Inflammatory macrophage treated with lipopolysaccharide for 4 hours (primary cell): ENCODE measurements at places on chromosomes 11 and 22.

DNA sequence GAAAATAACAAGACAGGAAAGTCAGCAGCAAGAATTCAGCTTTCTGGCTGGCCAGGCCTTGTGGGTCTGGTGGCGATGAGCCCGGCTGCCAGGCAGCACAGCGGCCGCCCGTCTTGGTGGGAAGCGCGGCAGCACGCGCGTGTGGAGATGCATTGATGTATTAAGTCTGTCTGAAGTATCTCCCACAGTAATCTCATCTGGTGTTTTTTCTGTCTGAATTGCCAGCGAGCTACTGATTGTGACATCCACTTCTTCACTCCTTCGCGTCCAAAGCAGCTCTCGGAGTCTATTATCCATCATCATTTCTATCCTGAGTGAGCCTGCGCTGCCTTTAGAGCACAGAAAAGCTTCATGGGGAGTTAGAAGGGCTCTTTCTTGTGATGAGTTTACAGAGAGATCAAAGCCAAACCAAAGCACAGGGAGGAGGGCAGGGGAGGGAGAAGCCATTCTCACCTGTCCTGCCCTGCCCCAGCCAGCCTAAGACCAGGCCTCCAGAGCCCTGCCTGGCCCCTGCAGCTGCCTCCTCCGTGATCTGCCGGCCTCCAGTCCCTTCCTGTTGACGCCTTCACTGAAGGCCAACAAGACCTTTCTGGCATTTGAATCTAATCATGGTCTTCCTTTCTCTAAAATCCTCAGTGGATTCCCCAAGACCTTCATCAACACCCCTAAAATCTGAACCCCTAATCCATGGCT, 1419.0 kb downstream of the TBC1D22A start:
- no peak for DNase-seq

DNA sequence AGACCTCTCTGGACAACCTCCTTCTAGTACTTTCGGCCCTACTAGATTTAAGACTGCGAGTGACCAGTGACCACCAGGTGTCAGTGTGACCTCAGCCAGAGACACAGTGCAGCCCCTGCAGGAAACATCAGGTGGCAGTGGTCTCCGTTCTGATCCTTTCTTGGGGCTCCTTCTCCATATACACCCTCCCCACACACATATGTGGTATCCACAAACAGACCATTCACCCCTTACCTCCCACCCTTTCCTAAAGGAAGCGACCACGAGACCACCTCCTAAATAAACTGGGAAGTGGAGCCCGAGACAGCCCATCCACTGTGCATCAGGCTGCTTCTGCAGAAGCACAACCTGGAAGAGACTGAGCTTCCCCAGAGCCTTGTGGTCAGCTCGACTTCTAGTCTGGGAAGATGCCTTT, 38.5 kb upstream of the CYP2D6 start:
- DNase-seq: peak; percentile 49

DNA sequence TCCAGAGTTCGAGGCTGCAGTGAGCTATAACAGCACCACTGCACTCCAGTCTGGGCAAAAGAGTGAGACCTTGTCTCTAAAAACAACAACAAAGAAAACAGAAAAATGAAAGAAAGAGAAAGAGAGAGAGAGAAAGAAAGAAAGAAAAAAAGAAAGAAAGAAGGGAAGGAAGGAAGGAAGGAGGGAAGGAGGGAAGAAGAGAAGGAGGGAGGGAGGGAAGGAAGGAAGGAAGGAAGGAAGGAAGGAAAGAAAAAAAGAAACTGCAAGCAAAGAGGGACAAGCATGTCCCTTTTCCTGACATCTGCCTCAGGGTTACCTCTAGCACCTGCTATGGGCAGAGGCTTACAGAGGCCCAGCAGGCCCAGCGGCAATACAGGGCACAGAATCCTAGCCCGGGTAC, 475.0 kb downstream of the MIAT start:
- no peak for DNase-seq

GRCh38 chr11:8033305-8034105, 46.4 kb downstream of the EIF3F start:
- DNase-seq: peak; percentile 45

DNA sequence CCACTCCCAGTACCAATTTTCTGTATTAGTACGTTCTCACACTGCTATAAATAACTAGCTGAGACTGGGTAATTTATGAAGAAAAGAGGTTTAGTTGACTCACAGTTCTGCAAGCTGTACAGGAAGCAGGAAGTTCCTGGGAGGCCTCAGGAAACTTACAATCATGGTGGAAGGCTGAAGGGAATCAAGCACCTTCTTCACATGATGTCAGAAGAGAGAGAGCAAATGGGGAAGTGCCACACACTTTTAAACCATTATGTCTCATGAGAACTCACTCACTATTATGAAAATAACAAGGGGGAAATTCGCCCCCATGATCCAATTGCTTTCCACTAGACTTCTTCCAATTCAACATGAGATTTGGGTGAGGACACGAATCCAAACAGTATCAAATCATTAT, 271.4 kb downstream of the ETS1 start:
- DNase-seq: peak; percentile 25

GRCh38 chr11:10930972-10931760, 73.3 kb upstream of the ZBED5 start:
- peak; percentile 40 for DNase-seq

DNA sequence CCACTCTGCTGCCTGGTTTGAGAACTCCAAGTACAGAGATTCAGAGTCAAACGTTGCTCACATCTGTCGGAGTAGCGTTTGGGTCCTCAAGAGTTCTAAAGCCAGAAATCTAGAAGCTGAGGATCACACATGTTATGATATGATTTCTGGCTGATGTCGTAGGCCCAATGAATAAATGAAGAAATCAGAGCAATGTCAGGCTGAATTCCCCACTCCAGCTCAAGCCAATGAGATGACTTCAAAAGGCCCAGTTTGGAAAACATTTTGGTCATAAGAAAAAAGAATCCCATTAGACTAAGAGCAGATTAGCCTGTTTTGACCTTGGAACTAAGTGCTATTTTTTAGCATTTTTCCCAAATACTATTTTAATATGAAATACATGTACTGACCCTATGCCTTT, 106.7 kb downstream of the ETS1 start:
- DNase-seq: no peak

DNA sequence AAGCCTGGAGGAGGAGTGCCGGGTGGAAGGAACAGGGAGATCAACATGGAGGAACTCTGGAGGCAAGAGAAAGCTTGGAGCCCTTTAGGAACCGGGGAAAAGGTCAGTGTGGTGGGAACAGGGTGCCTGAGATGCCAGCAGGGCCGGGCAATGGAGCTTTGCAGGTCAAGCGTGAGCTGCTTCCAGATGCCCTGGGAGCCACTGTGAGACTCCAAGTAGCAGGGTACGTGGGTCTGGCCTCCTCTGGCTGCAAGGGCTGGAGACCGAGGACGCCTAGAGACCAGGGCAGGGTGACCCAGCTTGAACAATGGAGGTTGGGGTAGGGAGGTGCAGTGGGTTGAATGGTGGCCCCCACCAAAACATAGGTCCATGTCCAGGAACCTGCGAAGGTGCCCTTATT, 15.6 kb upstream of the EMID1 start:
- no peak for DNase-seq

DNA sequence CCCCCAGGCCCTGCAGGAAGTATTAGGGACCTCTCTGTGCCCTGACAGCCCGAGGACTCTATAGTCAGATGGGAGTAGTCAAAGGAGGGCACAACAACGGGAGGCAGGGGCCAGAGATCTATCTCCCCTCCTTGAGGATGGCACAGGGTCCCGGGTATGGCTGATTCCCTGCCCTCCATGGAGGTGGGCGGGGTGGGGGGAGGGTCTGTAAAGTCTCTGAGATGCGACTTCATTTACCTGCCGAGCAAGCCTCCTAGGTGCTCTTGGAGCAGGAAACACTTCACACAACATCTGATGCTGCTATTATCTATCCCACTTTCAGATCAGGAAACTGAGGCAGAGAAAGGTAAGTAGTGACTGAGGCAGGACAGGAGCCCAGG, 769 bp upstream of the CDC42EP1 start:
- no peak for DNase-seq

DNA sequence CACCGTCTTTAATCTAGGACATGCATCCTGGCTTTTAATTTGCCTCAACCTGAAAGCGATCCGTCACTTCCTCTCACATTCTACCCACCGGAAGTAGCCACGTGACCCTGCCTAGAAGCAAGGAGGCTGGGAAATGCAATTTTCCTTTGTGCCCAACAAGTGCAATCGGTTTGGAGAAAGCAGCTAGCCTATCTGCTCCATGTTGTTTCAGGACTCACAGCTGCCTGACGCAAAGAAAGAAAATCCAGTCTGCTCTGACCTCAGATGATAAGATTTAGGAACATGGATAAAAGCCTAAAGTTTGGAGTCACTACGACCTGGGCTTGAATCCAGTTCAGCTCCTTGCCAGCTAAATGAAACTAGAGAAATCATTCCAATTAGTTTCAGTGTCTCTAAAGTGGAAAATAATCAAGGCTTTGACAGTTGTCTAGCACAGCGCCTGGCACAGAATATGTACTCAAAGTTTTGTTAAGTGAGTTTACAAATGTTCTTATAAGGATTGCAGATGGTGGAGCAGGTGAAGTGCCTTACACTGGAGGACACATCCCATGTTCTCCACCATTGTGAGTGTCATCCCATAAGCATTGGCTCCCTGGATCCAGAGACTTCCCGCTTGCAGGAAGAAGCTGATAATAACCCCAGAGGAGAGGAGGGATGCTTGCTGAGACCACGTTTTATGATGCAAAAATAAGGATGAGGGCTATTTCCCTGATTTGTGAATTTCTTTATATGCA, 553.7 kb downstream of the MN1 start:
- no peak for DNase-seq

GRCh38 chr11:117903505-117904382, 25.5 kb downstream of the TMPRSS13 start:
- DNase-seq: no peak
